ENCODE measurements at places on chromosomes 11 and 22.

DNA sequence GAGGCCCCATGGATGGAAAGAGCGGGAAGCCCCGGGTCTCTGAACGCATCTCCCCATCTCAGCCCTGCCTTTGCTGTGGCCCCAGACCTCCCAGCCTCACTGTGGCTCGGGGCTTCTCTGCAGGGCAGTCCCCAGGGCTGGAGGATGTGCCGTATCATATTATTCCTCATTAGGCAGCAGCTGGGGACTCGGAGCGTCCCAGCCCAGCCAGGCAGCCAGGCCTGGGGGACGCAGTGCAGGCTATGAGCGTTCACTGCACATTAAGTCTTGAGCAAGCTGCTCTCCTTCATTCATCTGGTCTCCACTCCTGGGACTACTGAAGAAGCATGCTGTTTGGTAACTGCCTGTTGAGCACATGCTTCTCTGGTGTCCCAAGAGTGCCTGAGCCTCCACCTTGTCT, 226.8 kb upstream of the TBCEL start:
- no peak for DNase-seq

DNA sequence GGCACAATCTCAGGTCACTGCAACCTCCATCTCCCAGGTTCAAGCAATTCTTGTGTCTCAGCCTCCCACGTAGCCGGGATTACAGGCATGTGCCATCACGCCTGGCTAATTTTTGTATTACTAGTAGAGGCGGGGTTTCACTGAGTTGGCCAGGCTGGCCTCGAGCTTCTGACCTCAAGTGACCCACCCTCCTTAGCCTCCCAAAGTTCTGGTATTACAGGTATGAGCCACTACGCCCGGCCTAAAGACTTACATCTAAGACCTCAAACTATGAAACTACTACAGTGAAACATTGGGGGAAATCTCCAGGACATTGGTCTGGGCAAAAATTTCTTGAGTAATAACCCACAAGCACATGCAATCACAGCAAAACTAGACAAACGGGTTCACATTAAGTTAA, 13.8 kb upstream of the FAM181B start:
- DNase-seq = no peak

DNA sequence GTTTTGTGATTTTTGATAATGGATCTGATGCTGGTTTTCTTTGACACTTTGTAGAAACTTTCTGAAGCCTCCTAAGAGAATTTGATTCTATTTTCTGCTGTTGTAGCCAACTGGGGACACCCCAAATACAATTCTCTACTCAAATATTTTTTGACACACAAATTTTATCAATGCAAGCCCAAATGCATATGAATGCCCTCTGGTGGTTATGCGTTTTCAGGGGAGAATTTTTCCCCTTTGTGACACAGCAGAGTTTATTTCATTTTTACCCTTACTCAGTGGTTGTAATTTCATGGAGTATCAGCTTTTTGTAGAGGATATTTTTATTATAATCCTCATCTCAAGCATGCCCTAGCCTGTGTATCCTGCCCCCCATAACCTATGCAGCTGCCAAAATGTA, 44.7 kb upstream of the MTMR2 start:
- DNase-seq = no peak

DNA sequence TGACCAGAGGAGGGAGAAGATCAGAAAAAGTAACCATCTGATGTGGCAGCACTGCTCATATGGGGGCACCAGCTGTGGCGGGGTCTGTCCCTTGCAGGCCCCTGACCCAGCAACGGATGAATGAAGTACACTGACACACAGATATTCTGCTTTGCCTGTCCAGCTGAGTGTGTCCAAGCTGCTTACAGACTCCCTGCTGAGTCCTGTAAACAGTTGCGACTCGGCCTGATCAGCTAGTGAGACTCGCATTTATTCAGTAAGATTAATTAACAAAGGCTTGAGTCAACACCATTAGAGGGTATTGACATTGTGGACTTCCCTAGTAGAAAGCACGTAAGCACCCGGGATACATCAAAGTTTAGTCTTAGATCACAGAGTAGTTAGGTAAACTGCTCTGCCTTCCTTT, 15.3 kb upstream of the OR10D3 start:
- DNase-seq = no peak

DNA sequence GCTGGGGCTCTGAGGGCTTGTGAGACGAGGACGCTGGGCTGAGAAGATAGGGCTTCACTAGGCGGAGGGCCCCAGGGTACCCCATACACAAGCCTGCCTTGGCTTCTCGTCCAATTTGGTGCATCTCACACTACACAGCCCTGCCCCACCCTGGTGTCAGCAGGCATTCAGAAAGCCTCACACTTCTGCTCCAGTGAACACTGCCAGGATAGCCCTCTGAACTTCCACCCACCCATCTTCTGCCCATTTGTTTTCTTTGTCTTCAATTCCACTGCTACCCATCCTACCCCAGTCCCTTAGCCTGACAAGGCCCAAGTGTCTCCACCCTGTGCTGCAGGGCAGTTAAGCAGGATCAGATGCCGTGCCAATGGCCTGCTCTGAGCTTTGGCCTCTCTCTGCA, 1.9 kb upstream of the BUD13 start:
- no peak for DNase-seq

- no peak for DNase-seq
Measured at GRCh38 chr11:74278721-74279161, 32.7 kb downstream of the P4HA3 start.

GRCh38 chr22:35893698-35894097, 134.9 kb downstream of the RBFOX2 start:
- no peak for DNase-seq

GRCh38 chr22:27980424-27981148, 61.5 kb upstream of the PITPNB start:
- no peak for DNase-seq

- DNase-seq = no peak
Measured at GRCh38 chr11:65317025-65317786, 2.5 kb downstream of the CDC42EP2 start.

DNA sequence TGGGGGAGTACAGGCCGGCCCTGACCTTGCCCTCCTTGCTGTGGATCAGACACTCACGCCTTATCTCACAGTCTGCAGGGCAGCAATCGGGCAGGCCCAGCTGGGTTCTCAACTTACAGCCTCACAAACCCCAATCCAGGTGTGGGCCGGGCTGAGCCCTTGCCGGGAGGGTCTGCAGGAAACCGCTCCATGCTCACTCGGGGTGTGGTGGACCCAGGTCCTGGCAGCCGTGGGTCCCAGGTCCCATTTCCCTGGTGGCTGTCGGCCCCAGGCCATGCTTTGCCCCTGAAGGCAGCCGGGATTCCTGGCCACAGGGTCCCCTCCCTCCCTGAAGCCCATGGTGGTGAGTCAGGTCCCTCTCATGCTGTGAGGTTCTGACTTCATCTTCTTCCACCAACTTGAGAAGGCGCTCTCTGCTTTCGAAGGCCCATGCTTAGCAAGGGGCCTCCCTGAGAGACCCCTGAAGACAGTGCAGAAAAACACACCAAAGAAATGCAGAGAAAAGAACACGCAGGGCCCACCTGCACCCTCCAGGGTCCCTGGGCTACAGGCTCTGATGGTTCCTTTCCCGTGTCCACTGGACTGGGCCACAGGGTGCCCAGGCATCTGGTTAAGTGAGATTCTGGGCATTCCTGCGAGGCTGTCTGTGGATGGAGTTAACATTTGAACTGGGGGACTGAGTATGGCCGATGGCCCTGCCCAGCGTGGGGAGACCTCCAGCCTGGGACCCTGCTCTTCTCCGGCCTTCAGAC, 588.2 kb downstream of the BRD1 start:
- DNase-seq = no peak

DNA sequence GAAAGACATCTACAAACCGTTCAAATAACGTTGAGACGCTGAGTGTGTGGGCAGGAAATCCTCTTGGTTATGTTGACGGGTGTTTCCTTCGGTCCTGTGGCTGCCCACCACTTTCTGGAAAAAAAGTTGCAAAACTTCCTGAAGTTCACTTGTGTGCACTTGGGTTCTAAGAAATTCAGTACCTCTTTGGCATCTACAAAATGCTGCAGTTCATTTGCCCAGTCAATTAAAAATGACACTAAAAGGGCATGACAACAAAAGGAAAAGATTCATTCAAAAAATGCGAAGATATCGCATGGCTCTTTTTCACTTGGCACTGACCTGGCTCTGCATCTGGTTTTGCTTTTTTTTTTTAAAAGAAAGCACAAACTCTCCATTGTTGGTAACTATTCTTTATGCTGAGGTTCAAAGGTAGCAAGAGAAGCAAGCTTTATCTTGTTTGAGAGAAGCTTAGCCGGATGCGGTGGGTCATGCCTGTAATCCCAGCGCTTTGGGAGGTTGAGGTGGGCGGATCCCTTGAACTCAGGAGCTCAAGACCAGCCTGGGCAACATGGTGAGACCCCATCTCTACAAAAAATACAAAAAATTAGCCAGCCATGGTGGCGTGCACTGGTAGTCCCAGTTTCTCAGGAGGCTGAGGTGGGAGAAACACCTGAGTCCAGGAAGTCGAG, 10.6 kb upstream of the XBP1 start:
- no peak for DNase-seq

DNA sequence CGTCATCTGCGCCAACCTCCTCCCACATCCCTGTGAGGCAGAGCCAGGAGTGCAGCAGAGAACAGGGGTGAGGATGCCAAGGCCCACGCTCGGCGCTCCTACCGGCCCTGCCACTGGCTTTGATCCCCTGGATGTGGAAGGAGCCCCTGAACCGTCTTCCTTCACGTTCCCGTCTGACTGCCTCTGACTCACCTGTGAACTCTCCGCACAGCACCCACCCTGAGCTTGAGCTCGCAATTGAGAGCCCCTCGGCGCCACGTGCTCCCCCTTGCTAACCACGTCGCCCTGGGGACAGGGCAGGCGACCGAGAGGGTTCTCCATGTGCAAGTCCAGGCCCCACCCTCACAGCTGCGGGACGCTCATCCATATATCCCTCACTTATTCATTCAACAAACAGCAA, 645.3 kb downstream of the BRD1 start:
- no peak for DNase-seq

- peak; percentile 62 for DNase-seq
Measured at GRCh38 chr11:73317373-73317772, 9.3 kb downstream of the ARHGEF17 start.

DNA sequence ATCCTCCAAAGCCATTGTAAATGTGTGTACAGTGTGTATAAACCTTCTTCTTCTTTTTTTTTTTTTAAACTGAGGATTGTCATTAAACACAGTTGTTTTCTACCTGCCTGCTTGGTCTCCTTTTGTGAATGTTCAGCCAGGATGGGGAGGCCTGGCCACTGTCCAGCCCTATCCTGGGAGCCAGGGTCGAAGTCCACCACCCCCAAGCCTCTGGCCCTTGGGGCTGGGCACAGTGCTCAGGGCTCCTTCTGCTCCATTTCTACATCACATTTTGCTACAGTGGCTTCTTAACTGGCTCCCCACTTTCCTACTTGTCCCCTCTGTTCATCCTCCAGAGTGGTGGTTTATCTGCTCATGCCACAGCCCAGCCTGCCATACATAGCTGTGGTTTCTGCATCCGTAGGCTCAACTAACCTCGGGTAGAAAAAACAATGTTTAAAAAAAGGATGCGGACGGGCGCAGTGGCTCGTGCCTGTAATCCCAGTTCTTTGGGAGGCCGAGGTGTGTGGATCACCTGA, 2.5 kb upstream of the SMARCB1 start:
- no peak for DNase-seq

DNA sequence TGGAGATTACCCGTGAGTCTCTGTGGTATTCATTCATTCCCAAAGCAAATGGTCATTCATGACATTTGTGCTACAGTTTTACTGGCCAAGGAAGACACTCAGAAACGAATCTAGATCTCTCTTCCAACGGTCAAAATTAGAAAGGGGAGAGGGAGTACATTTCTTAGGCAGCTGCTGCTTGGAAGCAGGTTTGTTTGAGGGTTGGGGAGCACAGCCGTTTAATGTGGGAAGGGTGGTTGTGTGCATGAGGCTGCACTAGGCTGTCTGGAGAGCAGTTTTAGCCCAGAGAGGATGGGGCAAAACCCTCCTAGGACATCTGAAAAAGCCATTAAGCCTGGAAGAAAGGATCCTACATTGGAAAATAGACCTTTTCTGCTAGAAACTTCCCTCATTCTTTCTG, 29.7 kb upstream of the TIMP3 start:
- no peak for DNase-seq

GRCh38 chr22:45262931-45263462, 21.8 kb upstream of the UPK3A start:
- DNase-seq = no peak

All from anterior cingulate cortex (tissue), 58 donors.